ENCODE measurements at places on chromosomes 5 and 9.

DNA sequence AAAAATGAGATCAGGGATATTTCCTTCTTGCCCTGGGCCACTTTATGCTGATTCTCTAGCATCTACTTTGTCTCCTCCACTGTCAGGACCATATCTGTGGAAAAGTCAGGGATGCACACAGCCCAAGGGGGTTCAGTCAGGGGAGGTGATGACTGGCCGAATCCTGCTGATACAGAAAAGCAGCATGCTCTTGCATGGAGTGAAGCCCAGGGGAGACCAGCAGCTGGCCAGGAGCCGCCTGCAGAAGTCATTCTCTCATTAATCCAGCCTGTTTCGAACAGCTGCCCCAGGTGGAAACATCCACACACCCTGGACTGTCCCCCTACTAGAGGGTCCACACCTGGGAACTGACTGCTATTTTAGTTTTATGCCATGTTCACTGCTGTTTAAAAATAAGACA is 177.1 kb downstream of the ATP10B start:
- DNase-seq, result no peak

DNA sequence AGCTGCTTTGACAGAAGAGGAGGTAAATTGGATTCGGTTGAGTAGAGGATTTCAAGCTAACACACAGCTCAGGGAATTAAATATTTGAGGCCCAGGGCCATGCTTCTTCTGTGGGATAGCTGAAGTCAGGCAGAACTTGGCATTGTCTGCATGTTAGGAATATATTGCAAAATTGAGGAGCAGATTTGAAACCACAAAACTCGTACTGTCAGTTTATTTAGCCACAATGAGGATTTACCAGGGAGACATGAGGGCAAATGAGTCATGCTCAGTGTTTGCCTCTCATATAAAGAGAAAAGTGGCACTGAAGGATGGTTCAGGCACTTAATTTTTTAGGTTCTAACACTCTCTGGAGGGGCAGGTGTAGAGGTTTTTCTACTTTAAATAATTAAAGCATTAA is 83.0 kb upstream of the PRLR start:
- no peak for DNase-seq

GRCh38 chr5:120016717-120017382 is 387.5 kb downstream of the FAM170A start:
- no peak for DNase-seq

DNA sequence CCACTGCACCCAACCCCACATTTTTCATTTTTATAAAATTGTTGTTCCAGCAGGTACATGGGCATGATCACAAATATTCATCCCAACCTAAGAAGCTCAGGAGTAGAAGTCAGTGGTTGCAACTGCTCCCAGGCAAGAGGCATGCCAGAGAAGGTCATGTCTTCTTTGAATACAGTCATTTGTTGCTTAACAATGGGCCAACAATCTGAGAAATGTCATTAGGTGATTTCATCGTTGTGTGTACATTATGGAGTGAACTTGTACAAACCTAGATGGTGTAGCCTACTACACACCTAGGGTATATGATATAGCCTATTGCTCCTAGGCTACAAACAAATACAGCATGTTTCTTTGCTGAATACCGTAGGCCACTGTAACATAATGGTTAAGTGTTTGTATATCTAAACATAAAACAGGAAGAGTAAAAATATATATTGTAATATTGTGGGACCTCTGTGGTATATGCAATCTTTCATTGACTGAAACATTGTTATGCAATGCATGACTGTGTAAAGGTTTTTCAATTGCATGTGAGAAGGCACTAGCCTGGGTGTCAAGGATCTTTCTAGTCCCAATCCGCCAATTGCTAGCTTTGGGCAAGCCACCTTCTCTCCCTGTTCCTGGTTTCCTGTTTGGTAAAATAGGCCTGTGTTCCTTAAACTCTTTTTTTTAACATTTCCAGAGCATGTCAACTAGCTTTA is 27.6 kb downstream of the ATP10B start:
- DNase-seq, result no peak

DNA sequence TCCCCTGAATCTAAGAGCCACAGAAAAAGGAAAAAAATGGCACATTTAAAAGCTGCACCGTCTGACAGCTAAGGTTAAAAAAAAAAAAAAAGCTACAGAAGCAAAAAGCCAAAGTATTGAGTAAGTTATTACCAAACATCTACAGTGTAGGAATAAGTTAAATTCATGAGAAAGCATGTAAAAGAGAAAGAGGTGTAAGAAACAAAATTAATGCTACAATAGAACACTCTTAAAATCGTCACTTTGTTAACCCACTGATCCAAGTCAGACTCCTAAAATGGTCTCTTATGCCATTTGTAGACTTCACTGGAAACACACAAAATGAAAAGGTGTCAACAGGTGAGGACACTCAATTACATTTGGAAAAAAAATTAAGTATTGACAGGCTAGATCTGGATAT is 120.2 kb downstream of the SSBP2 start:
- no peak for DNase-seq

DNA sequence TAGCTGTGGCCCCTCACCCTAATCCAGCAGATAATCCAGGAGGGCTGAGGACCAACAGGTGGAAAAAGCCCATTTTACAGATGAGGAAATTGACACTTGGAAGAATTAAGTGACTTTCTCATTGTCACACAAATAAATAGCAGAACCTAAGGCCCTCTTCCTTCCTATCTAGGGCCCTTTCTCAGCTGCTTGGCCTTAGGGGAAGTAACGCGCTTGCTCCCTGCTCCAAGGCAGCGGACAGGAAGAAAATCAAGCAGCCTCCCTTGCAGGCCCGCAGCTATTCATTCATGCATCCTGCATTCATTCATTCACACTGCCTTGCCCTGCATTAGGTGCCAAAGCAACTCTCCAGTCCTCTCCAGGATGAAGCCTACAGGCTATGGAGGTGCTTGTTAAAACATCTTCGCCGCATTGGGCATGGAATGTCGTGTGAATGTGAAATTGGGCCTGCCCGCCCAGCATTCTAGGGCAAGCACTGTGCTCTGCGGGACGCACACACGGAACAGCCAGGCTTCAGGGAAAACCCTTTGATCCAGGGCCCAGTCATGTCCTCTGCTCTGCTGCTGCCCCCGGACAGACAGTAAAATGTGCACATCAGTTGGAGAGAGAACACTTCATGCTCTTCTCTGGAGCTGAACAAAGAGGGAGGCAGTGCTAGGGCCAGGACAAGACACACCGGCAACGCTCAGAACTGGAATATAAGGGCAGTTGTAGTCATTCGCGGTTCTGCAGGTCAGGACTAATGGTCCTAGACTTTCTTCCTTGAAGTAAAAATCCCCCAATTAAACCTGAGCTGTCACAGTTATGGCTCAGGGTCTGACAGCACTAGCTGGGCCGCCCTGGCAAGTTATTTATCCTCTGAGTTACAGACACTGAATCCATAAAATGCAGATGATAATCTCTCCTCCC is 166.0 kb downstream of the COL23A1 start:
- no peak for DNase-seq

GRCh38 chr5:133763744-133764143 is 151.4 kb upstream of the FSTL4 start:
- no peak for DNase-seq

GRCh38 chr5:127088251-127088650 is 14.9 kb upstream of the C5orf63 start:
- DNase-seq, result peak; percentile 90

DNA sequence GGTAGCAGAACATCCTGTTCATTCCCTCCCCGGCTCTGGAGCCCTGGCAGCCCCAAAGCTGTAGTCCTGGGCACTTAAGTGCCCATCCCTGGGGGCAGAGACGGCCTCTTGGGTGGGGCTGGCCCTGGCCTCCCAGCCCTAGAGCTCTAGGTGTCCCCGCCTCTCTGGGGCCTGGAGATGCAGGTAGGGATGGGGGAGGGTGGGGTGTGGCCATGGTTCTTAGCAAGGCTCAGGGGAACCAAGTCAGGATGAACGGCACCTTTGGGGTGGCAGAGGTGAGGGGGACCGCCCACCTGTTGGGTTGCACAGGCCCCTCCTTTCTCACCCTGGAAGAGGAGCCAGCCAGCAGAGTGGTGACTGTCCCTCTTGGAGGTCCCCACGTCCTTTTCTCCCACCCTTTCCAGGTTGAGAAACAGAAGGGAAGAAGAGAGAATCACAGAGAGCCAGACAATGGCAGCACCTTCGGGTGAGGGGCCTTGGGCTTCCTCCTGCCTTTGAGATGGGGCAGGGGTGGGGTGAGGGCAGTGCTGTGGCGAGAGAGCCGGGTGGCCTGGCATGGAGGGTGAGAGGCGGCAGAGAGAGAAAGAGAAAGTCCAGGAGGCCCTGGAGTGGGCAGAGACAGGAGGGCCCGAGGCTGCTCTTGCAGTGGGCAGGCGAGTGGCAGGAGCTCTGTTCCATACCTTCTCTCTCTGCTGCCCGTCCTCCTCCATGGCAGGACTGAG is 2.3 kb downstream of the CRAT start:
- no peak for DNase-seq

- DNase-seq, result no peak
Observed at GRCh38 chr5:170494041-170494440, 9.8 kb upstream of the KCNIP1 start.

DNA sequence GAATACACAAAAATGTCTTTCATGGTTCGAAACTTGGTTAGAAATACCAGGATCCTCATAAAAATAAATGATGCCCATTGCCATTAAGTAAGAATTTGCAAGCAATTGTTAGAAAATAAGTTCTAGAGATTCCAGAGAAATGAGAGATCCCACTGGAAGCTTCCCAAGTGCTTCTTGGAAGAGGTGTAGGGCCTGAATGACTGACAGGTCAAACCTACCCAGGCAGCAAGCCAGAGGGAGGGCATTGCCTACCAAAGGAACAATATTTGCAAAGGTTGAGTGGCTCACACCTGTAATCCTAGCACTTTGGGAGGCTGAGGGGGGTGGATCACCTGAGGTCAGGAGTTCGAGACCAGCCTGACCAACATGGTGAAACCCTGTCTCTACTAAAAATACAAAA is 777.0 kb upstream of the WWC1 start:
- no peak for DNase-seq

DNA sequence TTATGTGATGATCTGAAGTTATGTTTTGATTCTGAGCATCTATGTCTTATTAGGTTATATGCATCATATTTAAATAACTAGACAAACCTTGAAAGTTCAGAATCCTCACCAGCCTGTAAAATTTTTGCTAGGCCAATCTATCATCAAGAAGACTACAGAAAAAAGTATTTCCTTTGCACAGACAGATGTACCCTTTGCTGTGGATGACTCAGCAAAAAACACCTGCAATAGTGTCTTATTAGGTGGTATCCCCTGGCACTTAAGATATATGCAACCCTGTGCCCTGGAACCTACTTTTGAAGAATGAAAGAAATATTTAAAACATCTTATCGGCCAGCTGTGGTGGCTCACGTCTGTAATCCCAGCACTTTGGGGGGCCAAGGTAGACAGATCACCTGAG is 130.6 kb downstream of the SLF1 start:
- no peak for DNase-seq

DNA sequence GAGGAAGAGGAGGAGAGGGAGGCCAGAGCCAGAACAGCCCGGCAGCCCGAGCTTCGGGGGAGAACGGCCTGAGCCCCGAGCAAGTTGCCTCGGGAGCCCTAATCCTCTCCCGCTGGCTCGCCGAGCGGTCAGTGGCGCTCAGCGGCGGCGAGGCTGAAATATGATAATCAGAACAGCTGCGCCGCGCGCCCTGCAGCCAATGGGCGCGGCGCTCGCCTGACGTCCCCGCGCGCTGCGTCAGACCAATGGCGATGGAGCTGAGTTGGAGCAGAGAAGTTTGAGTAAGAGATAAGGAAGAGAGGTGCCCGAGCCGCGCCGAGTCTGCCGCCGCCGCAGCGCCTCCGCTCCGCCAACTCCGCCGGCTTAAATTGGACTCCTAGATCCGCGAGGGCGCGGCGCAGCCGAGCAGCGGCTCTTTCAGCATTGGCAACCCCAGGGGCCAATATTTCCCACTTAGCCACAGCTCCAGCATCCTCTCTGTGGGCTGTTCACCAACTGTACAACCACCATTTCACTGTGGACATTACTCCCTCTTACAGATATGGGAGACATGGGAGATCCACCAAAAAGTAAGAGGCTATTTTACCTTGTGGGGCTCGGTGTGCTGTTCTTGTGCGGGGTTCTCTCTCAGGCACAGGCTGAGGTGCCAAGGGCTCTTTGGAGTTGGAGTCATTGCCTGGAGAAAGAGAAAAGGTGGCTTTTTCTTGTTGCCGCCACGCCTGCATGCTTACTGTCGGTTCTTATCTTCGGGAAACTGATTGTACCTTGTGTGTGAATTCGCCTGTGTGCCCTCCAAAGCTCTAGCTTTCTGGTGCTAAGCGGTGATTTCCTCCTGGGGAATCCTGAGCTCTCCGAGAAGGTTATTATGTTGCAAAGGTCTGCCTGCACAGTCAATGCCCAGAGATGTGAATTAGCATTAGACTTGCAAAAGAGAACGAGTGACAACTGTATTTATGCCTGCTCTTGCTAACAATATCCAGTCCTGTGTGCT is at the start of gene ISL1:
Gene ISL1 (plus strand): TSS at position 318 of the 991 bp plus-strand sequence. CDS start 224 bp downstream, at position 542.
- peak; percentile 66 for DNase-seq

DNA sequence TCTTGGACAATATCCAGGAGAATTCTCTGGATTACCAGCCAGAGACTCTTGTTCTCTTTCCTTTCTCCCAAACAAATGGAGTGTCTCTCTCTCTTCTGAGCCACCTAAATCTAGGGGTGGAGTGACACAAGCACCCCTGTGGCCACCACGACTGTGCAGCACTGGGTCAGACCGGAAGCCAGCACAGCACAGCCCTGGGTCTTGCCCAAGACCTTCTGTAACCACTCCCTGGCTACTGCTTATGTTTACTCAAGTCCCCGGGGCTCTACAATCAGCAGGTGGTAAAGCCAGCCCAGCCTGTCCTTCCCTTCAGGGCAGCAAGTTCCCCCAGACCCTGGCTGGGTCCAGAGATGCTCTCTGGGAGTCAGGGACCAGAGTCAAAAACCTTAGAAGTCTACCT is 110.0 kb upstream of the TUT7 start:
- DNase-seq, result no peak

GRCh38 chr5:72101828-72102227 is 5.4 kb upstream of the MAP1B start:
- no peak for DNase-seq

DNA sequence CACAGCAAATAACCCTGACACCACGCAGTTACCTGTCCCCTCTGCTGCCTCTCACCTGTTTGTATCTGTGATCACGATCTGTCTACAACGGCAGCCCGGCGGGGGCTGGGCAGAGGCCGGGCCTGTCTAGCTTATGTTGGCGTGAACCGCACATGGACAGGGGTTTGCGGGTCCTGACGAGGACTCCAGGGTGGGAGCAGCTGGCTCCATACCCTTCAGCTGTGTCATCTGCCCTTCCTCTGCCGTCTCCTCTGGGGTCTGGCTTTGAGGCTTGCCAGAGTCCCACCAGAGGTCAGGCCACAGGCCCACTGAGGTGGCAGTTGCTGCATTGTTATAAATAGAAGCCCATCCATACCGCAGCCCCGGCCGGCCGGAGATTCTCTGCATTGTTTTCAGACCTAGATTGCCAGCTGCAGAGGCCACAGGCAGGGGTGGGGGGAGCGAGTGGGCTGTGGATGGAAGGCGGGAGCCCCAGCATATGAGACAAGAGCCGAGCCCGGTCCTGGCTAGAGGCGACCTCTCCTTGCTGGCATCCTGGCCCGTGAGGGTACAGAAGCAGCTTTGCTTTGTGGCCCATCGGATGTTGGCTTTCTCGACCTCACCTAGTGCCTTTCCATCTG is 37.8 kb downstream of the FAM78A start:
- no peak for DNase-seq

GRCh38 chr5:10046676-10047075 is 203.0 kb downstream of the ATPSCKMT start:
- no peak for DNase-seq

- DNase-seq, result peak; percentile 93
Observed at GRCh38 chr9:74848153-74848525, 39.6 kb downstream of the TRPM6 start.

GRCh38 chr9:68428481-68428880 is 72.1 kb downstream of the PGM5 start:
- no peak for DNase-seq

GRCh38 chr5:135140446-135141204 is 106.6 kb upstream of the PITX1 start:
- no peak for DNase-seq

Data from large intestine (tissue), 12 donors.